ENCODE measurements at places on chromosomes 5 and 9.

- DNase-seq, result no peak
These were observed 462.3 kb downstream of the CDH12 start for GRCh38 chr5:22390888-22391287.

DNA sequence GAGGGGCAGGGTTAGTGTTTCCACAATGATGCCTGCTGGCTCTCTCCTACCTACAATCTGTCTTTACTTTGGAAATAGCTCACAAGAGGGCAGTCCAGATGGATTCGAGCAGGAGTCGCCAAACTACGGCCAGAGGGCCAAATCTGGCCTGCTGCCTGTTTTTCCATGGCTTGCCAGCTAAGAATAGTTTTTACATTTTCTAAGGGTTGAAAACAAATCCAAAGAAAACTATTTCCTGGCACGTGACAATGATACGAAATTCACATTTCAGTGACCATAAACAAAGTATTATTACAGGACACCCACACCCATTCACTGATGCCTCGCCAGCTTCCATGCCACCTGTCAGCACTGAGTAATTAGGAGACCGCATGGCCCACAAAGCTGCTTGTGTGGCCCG, 162.9 kb upstream of the WWC1 start:
- DNase-seq, result peak; percentile 94

GRCh38 chr5:67496051-67496450, 299.5 kb upstream of the CD180 start:
- no peak for DNase-seq

DNA sequence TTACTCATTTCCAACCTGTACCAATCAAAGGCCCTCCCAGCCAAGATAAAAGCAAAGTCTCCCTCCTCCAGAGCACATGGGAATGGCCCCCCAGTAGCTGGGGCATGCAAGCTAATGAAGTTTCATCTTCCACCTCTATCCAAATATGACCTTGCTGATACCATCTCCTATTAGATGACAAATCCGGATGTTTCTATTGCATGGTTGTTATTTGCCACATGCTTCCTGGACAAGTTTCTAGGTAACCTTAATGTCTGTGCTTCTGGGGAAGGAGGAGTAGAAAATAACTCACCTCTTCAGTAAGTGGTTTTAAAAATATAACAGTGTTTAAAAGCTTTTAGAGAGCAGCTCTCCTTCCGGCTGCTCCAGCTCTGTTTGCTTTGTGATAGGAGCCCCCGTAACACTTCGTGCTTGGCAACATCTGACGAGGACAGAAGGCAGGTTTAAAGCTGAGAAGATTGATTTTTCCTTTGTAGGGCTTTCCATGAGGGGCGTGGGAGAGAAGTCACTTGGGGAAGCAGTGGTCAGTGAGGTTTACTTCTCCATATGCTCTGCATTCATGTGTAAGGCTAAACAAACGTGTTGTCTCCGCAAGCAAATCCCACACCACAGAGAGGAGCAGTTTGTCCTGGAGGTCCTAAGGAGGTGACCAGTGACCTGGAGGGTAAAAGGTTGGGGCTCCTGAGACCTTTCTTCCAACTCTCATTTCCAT, 40.3 kb upstream of the GLRX start:
- DNase-seq, result no peak

GRCh38 chr5:151632524-151632923, 41.4 kb upstream of the FAT2 start:
- DNase-seq, result no peak

DNA sequence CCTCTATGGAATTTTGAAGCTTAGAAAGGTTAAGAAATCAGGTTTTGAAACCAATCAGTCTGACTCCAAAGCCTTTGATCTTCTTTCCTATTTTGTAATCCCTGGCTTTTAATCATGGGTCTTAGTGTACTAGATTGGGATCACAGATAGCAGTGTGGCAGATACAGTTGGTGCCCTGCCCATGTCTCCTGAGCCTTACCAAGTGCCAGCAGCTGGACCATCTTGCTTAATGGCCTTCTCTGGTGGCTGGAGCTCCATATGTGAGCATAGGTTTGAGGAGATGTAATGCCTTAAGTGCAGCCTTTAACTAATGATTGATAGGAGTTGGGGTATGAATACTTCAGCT, 16.7 kb upstream of the RIC1 start:
- no peak for DNase-seq

DNA sequence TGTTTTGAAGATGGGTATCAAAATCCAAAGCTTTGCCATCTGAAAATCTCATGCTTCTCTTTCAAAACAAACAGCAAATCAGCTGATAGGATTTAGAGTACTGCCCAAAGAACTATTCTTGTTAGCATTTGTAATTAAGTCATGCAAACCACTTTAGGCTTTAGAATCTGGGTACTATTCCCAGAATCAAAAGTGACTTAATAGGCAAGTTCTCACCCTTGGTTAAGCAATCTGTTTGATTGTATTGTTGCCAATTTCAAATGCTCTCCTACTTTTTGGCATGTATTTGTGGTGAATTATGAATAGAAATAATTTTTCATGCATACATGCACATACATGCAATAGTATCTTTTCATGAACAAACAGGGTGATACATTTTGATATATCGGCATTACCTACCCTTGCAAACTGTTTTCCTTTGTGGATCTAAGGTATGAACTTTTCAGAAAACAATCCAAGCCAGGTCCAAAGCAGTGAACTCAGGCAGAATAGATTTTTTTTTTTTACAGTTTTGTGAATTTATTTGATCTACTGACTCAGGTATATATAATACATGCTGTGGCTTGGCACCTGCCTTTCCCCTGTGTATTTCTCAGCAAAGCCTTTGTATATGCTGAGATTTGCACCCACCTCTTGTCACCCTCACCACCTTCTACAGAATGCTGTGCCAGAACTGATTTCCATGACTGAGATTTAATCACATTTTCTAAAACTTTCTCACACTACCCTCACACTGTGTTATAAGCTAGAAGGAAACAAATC, 9.0 kb downstream of the IL33 start:
- DNase-seq, result no peak

GRCh38 chr5:159515909-159516415, 185.7 kb upstream of the IL12B start:
- DNase-seq, result peak; percentile 22

- DNase-seq, result no peak
These were observed 358.9 kb downstream of the ICE1 start for GRCh38 chr5:5781335-5781734.

DNA sequence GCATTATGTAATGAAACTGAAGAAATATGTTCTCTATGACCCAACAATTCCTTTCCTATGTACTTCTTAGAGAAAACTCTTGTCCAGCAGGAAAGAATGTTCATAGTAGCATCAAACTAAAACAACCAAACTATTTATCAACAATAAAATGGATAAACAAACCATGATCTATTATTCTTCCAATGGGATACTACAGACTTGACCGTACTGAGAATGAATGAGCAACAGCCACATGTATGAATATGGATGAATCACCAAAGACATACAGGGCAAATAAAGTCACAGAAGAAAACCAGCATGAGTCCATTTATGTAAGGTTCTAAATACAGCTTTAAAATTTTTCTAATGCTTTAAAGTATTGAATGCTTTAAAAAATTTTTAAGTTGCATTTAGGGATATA, 73.6 kb upstream of the SUSD1 start:
- DNase-seq, result no peak

- no peak for DNase-seq
These were observed 31.8 kb downstream of the FABP6 start for GRCh38 chr5:160260881-160261815.

GRCh38 chr5:115033861-115034260, 135.8 kb downstream of the TRIM36 start:
- no peak for DNase-seq

DNA sequence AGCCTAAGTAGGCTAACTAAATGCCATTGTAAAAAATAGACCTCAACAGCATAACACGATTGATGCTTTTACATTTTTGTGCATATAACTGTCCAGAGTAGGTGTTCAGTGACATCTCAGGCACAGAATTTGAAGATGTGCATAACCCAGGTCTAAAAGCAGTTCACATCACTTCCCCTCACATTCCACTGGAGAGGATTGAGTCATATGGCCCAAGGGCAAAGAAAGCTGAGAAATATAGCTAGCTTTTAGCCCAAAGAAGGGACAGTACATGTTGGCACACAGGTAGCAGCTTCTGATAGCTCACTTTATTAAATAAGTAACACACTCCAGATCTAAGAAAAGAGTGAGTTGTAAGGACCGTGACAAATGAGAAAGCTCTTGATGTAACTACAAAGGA, 2259.5 kb upstream of the WWC1 start:
- DNase-seq, result no peak

GRCh38 chr9:113310538-113310937, 7.4 kb upstream of the RNF183 start:
- DNase-seq, result no peak

- no peak for DNase-seq
These were observed 74.5 kb upstream of the TBCA start for GRCh38 chr5:77850536-77851175.

Data from NCI-H524 (cell line).